ENCODE measurements at places on chromosomes 1 and 21. TPM values are rescaled to one million over a fixed set of nuclear protein-coding genes. Genes with fewer than 3 reads are reported as not detected.
A peak's percentile ranks its signal among the peaks of the same experiment; 100 is the strongest.

The RBP7 gene
- total RNA-seq = 6.2 TPM

The PTAFR gene
- total RNA-seq = 1.3 TPM

The RGS13 gene
- total RNA-seq = 0.10 TPM

The C1orf141 gene
- total RNA-seq = not detected

The KRTAP13-2 gene
- total RNA-seq = not detected

The WDR64 gene
- not detected for total RNA-seq

The NCSTN gene
- 93.2 TPM for total RNA-seq

DNA sequence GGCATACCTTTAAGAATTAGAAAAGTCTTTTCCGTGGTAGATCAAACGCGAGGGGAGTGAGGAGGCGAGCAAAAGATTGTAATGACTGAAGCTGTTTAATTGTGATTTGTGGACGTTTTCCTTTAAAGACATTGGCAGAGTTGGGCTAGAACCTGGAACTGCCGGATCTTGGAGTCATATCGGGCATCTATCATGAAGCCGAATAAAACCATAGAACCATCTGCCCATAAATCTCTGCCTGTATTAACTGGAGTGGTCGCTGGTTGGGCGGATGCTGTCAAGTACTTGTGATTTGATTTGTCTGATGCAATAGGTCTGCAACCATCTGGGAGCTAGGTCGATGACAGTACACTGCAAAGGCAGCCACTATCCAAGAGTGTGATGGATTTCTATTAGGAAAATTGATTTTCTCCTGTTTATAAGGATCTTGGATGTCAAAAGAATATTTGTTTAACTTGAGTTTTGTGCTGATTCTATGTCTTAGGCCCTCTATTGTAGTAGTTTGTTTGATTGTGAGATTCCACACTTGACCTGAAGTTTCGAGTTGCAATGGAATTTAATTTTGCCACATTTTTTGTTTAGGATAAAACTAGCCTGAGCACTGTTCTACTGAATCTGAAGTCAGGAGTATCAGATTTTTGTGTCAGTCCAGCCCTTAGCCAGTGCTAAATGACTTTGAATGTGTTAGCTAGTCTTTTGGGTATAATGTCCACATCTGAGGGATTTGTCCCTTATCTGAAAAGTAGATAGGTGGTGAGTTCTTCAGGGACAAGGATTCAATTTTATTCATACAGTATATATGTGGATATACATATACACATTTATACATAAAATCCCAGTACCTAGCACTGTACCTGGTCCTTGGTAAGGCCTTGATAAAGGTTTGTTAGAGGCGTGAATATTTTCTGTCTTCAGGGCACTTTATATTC lies 1.2 kb downstream of the SARS1 start:
- DNase-seq = peak; percentile 51

DNA sequence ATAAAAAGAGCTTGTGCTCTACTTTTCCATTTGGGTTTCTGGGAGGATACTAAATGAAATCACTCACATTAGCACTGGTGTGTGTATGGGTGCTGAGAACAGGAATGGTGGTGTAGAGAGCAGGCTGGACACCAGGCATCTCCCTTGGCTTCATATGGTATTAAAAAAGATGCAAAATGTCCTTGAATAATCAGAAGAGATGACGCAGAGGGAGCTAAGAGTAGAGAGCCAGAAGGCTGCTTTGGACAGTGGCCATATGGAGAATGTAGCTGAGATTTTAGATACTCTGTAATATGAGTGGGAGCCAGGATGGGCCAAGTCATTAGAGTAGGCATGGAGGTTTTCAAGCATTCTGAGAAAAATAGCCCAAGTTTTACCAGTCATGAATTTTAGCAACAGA lies 112.3 kb upstream of the ZRANB2 start:
- DNase-seq = no peak

GRCh38 chr1:42335809-42336518 lies 929 bp upstream of the FOXJ3 start:
- no peak for DNase-seq

GRCh38 chr1:56002231-56002630 lies 577.1 kb downstream of the PLPP3 start:
- DNase-seq = peak; percentile 34

Measured in tongue (tissue), 3 donors.